KBM-7 (cell line): ENCODE measurements at places on chromosomes 1 and 21.

DNA sequence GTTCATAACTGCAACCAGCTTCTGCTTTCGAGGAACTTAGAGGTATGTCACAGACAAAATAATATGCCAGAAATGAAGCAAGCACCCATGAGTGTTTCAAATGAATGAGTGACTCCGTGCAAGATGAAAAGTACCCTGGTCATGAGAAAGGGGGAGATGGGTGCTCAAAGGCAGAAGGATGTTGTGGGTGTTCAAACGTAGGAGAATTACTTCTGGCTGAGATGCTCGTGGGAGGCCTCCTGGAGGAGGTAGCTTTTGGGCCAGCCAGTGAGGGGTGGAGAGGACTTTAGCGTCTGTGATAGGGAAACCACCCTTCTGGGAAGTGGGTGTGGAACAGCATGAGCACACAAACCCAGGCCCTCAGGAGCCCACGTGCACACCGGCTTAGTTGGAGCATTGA lies 113.8 kb downstream of the SYF2 start:
- no peak for DNase-seq

DNA sequence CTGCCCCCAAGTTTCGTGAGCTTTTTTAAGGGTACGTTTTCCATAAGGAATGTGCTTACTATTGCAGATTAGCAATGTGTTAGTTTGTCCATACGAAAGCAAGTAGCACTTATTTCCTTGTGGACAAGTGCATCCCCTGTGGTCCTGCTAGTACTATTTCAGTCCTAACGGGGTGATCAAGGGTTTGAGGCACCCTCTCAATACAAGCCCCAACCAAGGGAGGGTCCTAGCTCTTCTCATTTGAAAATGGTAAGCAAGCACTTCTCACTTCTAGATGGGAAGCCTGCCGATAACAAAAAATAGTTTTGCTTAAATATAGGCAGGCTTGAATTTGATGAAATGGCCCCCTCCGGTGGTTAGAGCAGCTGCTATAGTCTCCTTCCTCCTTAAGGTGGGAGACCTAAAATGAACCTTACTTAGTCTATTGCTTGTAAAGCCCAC lies 64.0 kb upstream of the HMCN1 start:
- no peak for DNase-seq

GRCh38 chr1:51320967-51321923 lies 9.1 kb downstream of the TTC39A start:
- no peak for DNase-seq

- DNase-seq, result no peak
These were observed 208.1 kb downstream of the PRDM2 start for GRCh38 chr1:13908128-13908527.

DNA sequence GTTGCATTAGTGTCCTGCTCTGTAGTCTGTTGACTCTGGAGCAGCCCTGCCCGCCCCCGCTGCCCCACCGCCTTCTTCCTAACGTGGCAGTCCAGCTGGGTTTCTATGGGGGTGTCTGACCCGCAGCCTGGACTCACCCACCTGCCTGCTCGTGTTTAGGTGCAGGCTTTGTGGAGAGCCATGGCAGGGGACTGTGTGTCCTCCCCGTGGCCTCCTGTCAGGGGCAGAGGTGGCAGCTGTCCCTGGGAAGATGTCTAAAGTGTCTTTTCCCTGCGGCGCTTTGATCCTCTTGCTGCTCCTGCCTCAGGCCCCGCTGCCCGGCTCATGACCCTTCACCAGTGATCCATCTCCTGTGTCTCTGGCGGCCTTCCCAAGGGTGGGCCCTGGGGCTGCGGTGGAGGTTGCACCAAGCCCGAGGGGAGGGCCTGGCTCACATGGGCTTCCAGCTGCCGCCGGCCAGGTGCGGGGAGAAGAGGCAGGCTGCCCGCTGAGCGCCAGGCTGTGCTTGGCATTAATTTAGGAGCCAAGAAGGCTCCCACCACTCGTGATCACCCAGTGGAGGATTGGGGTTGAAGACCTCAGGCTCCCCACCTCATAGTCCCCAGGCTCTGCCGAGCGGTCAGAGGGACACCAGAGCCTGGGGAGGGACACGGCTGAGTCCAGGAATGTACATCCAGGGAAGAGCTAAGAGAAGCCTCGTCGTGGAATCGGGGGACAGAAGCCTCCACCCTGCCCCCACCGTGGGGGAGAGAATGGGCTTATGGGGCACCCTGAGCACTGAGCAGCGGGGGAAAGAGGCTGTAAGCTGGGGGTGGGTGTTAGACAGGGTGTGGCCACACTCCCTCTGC lies 44.1 kb downstream of the COL18A1 start:
- no peak for DNase-seq
